ENCODE measurements at places on chromosomes 12 and 14. TPM values are rescaled to one million over a fixed set of nuclear protein-coding genes. Genes with fewer than 3 reads are reported as not detected.

Gene FERMT2
- polyA plus RNA-seq = 10.4 TPM

Gene MFAP5
- polyA plus RNA-seq = 5.7 TPM

Gene RASAL1
- 12.1 TPM for polyA plus RNA-seq

Gene RACGAP1
- polyA plus RNA-seq = 0.72 TPM

Gene LRRC10
- not detected for polyA plus RNA-seq

Gene MIP
- not detected for polyA plus RNA-seq

Gene KRT77
- polyA plus RNA-seq = not detected

Gene CAPZA3
- 1.2 TPM for polyA plus RNA-seq

Gene NPFF
- polyA plus RNA-seq = 0.99 TPM

Gene APOF
- polyA plus RNA-seq = 0.05 TPM

Gene SLCO1A2
- not detected for polyA plus RNA-seq

Gene IRAK3
- polyA plus RNA-seq = 1.1 TPM

Gene COQ10A
- 36.4 TPM for polyA plus RNA-seq

Gene DCN
- polyA plus RNA-seq = 41.1 TPM

Gene TPH2
- not detected for polyA plus RNA-seq

Gene SRSF9
- polyA plus RNA-seq = 103 TPM

Gene PITPNM2
- polyA plus RNA-seq = 8.2 TPM

Gene C12orf50
- polyA plus RNA-seq = not detected

Gene DIO3
- 0.82 TPM for polyA plus RNA-seq

Gene EID3
- 1.2 TPM for polyA plus RNA-seq

Gene CABP1
- 5.7 TPM for polyA plus RNA-seq

Gene RBP5
- 3.9 TPM for polyA plus RNA-seq

Gene IL22
- polyA plus RNA-seq = not detected

Gene FLVCR2
- polyA plus RNA-seq = 0.42 TPM

Gene TAS2R30
- not detected for polyA plus RNA-seq

Gene SAV1
- 14.8 TPM for polyA plus RNA-seq

Gene ANKRD33
- not detected for polyA plus RNA-seq

Gene RTL1
- polyA plus RNA-seq = 0.80 TPM

Gene CRY1
- polyA plus RNA-seq = 11.5 TPM

Gene CCNB1IP1
- polyA plus RNA-seq = 55.3 TPM

Gene FOXN4
- polyA plus RNA-seq = not detected

Gene VWF
- polyA plus RNA-seq = 15.9 TPM

Gene SOAT2
- 0.15 TPM for polyA plus RNA-seq

Gene VRTN
- polyA plus RNA-seq = 0.05 TPM

Gene KRT86
- polyA plus RNA-seq = 1.5 TPM

Gene ZC2HC1C
- polyA plus RNA-seq = 11.9 TPM

Gene TMPRSS12
- polyA plus RNA-seq = not detected

Gene GLI1
- 0.19 TPM for polyA plus RNA-seq

Gene NFATC4
- 77.0 TPM for polyA plus RNA-seq

Gene PLEKHH1
- polyA plus RNA-seq = 48.8 TPM
